Thymus (tissue), 14 donors: ENCODE measurements at places on chromosomes 12 and 14. TPM values are rescaled to one million over a fixed set of nuclear protein-coding genes. Genes with fewer than 3 reads are reported as not detected.

Gene KERA
- 0.09 TPM for polyA plus RNA-seq

Gene CLEC4D
- 0.41 TPM for polyA plus RNA-seq

Gene ACTR10
- polyA plus RNA-seq = 145 TPM

DNA sequence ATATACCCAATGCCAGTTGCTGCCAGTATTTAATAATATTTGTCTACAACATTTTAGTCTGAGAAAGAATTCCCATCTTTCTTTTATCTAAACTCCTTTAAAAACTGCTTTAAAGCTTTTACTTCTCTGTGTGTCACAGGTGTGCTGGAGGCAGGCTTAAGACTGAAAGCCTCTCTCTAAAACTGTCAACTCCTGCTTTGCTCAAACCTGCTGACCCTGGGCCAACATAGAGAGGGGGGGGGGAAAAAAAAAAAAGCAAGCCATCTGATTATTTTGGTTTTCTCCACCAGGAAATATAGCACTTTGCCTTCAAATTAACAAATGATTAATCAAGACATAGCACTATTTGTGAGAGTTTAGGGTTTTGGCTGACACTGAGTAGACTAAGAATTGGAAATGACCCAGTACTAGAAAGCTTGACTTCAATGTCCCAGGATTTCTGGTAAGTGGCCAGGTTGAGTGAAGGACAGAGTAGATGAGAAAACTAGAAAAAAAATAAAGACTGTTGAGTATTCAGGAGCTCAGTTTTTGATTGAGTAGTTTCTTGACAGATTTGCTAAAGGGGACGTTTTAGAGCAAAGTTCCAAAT lies 357.0 kb upstream of the FLRT2 start:
- no peaks in the 10 kb centered on the region for H3K36me3 ChIP-seq
- H3K27ac ChIP-seq = no peak overlapping the region
- no peaks in the 10 kb centered on the region for H3K4me1 ChIP-seq
- no peaks in the 10 kb centered on the region for H3K27me3 ChIP-seq
- no peak overlapping the region for H3K4me3 ChIP-seq

DNA sequence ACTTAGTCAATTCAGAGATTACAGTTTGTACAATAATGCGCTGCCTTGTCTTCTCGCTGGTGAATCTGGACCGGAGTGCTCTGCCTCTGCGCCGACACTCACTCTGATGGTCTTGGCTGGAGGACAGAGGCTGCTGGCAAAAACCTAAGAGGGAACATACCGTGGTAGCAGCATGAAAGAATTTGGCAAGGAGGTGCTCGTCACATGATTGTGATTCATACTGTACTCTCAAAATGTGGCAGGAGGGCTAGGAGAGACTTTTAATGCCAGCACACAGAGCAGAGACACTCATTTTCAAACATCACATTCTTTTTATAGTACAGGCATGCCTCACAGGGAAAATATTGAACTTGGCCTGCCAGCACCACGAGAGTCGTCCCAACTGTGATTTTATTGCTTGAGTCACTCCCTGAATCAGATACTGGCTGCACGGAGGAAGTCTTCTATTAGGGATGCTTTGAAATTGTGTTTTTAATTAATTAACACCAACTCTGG lies 67.8 kb downstream of the HMGA2 start:
- H3K27ac ChIP-seq = no peak overlapping the region
- no peak overlapping the region for H3K4me3 ChIP-seq
- no peak for DNase-seq
- H3K4me1 ChIP-seq = no peaks in the 10 kb centered on the region
- no peaks in the 10 kb centered on the region for H3K36me3 ChIP-seq

- no peaks in the 10 kb centered on the region for H3K36me3 ChIP-seq
- no peak for DNase-seq
- no peak overlapping the region for H3K27ac ChIP-seq
These were observed 71.2 kb upstream of the PLXNC1 start for GRCh38 chr12:94077209-94077608.

- no peaks in the 10 kb centered on the region for H3K36me3 ChIP-seq
- no peak for DNase-seq
- no peak overlapping the region for H3K27ac ChIP-seq
- H3K4me3 ChIP-seq = no peak overlapping the region
- no peaks in the 10 kb centered on the region for H3K4me1 ChIP-seq
These were observed 87.8 kb downstream of the BBS10 start for GRCh38 chr12:76260390-76260748.

- H3K36me3 ChIP-seq = no peaks in the 10 kb centered on the region
- no peak overlapping the region for H3K4me3 ChIP-seq
- DNase-seq = no peak
- no peaks in the 10 kb centered on the region for H3K27me3 ChIP-seq
- H3K27ac ChIP-seq = no peak overlapping the region
- H3K4me1 ChIP-seq = peaks cover 17% of the 10 kb centered on the region
These were observed 176.3 kb upstream of the PARP11 start for GRCh38 chr12:4049298-4050080.

GRCh38 chr12:119512772-119513497 lies 80.6 kb upstream of the TMEM233 start:
- H3K27ac ChIP-seq = no peak overlapping the region
- H3K36me3 ChIP-seq = no peaks in the 10 kb centered on the region
- no peak overlapping the region for H3K4me3 ChIP-seq

DNA sequence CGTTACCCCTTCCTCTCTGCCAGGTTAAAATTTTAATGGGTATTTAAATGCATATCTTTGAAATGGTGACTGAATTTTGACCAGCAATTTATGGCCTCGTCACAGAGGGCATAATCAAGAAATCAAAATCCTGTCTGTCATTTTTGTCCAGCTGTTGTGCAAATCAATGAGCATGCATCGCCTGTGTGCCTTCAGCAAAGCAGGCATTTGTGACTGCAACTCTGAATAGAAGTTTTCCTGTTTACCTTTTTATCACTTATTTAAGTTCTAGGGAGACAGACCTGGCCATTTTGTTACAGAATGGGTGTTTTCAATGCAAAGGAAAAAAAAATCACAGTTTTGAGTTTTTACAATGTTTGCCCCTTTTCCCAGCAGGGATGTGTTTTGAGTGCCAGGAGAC lies 107.4 kb downstream of the PPM1A start:
- H3K4me3 ChIP-seq = no peak overlapping the region
- H3K27me3 ChIP-seq = peaks cover 4% of the 10 kb centered on the region
- H3K4me1 ChIP-seq = no peaks in the 10 kb centered on the region
